ENCODE measurements at places on chromosomes 1 and 21.

GRCh38 chr1:80375662-80376061 lies 1369.1 kb upstream of the ADGRL4 start:
- no peak for DNase-seq

GRCh38 chr1:39110325-39110851 lies 84.2 kb downstream of the NDUFS5 start:
- no peak for DNase-seq

GRCh38 chr1:81225789-81226602 lies 574.7 kb upstream of the ADGRL2 start:
- DNase-seq, result no peak

GRCh38 chr1:40057310-40058030 lies 16.9 kb downstream of the CAP1 start:
- no peak for DNase-seq

DNA sequence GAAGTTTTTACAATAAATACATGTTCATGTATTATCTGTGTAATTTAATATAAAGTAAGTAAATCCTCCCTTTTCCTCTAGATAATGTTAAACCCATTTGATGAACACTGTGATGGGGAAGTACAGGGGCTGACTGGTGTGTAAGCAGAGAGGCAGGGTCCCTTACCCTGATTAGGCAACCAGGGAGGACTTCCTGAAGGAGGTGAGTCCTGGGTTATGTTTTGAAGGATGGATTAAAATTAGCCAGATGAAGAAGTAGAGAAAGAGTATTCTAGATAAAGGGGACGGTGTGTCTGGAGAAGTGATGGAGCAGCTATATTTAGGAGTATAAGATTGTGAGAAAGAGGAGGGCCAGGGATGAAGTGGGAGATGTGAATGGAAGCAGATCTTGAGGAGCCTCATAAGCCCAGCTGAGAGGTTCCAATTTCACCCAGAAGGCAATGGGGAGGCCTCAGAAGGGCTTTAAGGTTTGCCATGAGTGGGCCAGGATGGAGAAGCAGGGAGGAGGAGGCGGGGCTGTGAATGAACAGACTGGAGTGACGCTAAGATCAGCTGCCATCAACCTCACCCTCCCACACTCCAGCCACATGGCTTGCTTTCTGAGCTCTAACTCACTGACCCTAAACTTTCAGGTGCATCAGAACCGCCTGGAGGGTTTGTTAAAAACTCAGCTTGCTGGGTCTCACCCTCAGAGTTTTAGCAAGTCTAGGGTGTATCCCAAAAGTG lies 30.9 kb upstream of the ID3 start:
- DNase-seq, result no peak

DNA sequence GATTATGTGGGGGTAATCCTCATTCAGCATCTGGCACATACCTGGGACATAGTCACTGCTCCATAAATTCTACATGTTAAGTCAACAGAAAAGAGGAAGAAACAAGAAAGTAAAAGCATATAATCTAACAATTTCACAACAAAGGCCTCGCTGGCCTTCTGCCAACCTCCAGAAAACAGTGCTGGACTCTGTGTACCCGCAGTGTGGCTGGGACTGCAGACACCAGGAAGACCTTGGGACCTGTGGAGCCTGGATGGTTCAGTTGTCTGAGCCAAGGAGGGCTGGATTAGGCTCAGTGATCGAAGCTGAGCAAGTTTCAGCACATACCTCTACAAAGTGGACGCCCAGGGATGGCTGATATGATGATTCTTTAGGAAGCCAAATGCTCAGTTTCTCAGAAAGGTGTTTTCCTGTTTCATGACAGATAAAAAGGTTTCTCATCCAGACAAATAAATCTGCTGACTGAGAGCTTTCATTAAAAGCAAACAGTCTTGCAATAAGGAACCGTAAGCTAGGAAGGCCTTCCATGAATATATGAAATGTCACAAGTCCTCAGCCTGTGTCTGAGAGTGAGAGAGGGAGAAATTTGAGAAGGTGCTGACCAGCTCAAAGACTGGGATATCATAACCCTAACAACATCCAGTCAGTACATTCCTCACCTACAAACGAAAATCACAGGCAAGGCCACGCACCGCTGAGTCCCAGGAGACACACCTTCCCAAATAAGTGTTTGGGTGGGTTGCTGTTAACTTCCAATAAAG lies 48.4 kb downstream of the CAPZB start:
- no peak for DNase-seq

GRCh38 chr1:2224631-2225428 lies 3.3 kb upstream of the SKI start:
- DNase-seq, result no peak
